ENCODE measurements at places on chromosomes 11 and 22.

DNA sequence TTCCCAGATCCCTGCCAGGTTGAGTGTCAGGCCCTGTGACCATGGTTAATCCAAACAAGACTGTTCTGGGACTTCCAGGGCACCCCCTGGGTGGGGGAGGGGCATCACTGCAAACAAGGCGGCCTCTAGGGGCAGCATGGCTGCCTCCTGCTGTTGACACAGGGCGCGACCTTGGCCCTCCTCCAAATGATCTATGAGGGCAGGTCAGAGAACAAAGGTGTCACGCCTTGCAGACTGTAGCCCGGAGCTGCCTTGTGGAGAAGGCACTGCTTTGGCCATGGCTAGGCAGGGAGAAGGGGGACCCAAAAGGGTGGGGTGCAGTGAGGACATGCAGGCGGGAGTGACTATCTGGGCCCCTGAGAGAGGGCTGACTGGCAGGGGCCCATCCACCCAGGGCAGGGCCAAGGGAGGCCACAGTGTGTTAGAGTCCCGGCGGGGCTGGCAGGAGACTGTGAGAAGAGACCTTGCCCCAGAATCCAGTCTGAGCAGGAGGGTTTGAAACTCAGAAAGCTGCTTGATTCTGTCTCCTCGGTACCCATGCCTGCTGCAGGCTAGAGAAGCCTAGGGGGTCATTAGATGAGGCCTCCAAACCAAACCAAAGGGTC is 35.6 kb downstream of the KCNC1 start:
- no peak for DNase-seq

GRCh38 chr11:116173941-116174911 is 598.6 kb downstream of the BUD13 start:
- DNase-seq = no peak

- no peak for DNase-seq
These were observed 39.7 kb downstream of the CALCA start for GRCh38 chr11:14932447-14932846.

- no peak for DNase-seq
These were observed 230.3 kb downstream of the ETS1 start for GRCh38 chr11:128357073-128357472.

- DNase-seq = no peak
These were observed 134.6 kb upstream of the TRPC6 start for GRCh38 chr11:101718402-101718801.

DNA sequence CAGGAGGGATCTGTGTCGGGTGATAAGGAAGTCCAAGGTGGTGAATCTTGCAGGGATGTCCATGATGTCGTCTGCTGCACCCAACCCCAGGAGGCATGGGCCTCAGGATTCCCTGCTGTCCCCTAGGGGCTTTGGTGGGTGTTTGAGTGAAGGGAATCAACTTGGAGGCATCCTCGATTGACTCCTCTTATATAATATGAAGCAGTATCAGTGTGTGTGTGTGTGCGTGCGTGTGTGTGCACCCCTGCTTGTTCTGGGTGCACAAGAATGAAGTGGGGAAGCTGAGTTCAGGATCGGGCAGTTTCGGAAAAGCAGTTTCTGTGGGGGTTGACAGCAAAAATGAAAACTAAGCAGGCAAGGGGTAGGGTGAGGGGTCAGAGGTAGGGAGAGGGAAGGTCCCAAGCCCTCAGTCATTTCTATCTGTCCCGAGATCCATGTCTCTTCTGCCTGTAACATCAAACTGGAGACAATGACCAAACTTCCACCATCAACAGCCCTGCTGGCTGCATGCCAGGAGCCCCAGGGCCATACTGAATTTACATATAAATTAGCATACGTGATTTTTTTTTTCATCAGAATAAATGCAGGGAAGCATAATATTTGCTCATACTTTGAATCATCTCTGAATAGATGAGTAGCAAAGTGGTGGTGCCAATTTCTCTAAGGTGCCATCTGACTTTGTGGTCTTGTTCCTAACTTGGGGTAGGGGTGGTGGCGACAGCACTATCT is 2.0 kb downstream of the NTM start:
- no peak for DNase-seq

Measured in stimulated activated CD4-positive, alpha-beta T cell treated with anti-CD3 and anti-CD28 coated beads, TNF-alpha, amount 100 ng/mL, for 4 hours (primary cell).